CD4-positive, CD25-positive, alpha-beta regulatory T cell (primary cell): ENCODE measurements at places on chromosomes 12 and 14. TPM values are rescaled to one million over a fixed set of nuclear protein-coding genes. Genes with fewer than 3 reads are reported as not detected.

The IAPP gene
- total RNA-seq = not detected

The ZNF140 gene
- 12.7 TPM for total RNA-seq

The CLEC2A gene
- total RNA-seq = not detected

The CPNE6 gene
- not detected for total RNA-seq

The SLC4A8 gene
- total RNA-seq = 3.5 TPM

The KRT82 gene
- total RNA-seq = not detected

The RFX4 gene
- total RNA-seq = not detected

The ZDHHC22 gene
- total RNA-seq = not detected

The GPR84 gene
- not detected for total RNA-seq

- no peak for DNase-seq
These were observed 20.1 kb upstream of the PLEK2 start for GRCh38 chr14:67432050-67432564.

DNA sequence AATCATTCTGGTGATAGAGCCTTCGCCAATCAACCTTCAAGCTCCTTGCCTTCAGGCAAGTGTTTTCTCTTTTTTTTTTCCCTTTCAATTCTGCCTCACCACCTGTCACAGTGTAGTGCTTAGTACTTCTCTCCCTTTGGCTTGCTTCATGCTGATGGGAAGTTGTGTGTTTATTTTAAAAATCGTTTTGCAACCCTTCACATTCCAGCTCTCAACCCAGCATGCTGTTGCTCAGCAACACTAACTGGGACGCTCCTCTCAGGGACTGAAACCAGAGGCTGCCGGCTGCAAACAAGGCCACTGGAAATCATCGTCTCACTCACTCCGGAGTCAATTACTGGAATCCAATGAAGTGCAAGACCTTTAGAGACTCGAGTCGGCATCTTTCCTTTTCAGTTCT lies 342.7 kb downstream of the PRKD1 start:
- no peak for DNase-seq

- no peak for DNase-seq
These were observed 38.1 kb downstream of the DIO3 start for GRCh38 chr14:101599234-101599885.

DNA sequence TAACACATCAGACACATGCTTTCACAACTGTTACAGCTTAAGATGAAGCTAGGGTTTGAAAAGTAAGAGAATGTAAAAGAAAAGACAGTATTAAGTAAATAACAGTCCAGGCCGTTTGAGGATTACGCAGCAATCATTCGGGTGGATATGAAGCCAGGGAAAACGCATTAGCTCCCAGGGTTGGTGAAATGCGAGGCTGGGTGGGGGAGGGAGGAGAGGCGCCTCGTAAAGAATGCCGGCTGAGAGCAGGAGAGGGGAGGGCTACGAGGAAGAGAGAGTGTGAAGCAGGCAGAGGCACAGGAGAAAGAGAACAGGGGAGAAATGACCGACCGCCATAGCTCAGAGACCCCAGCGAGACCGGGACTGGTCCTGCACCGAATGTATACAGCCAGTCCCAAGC lies 73.0 kb downstream of the IQSEC3 start:
- DNase-seq = no peak

DNA sequence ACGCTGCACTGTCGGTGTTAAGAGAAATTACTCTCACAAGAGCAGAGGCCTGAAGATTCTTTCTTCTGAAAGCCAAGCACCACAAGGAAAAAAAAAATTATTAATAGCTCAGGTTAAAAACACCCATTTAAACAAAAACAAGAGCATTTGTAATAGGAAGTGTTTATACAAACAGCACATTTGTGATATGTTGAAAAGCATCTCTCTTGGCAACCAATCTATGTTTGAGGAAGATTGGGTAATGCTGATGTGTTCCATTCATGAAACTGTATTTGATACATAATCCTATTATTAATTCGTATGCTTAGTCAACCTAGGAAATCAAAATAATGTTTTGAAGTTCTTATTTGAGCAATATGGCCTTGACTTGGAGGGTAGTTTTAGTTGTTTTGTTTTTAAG lies 36.5 kb downstream of the SSPN start:
- no peak for DNase-seq

DNA sequence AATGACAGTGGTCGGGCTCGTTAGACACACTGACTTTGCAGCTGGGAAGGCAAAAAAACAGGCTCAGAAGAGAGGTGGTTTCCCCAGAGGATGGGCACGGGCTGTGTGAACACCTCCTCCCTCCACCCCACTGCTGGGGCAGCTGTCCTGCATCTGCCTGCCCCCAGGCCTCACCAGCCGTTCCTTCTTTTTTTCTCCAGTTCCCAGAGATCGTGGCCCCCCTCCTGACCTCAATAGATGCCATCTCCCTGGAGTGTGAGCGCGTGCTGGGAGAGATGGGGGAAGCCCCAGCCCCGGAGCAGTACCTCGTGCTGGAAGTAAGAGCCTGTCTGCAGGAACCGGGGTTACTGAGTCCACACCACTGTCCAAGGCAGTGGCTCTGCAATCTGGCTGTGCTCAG lies 17.4 kb downstream of the MVK start:
- no peak for DNase-seq

GRCh38 chr14:56422221-56422620 lies 157.4 kb upstream of the TMEM260 start:
- DNase-seq = no peak

- no peak for DNase-seq
These were observed 59.5 kb upstream of the GTF2A1 start for GRCh38 chr14:81280136-81280791.

GRCh38 chr12:9668161-9669018 lies 1.1 kb upstream of the CLEC2D start:
- DNase-seq = no peak

DNA sequence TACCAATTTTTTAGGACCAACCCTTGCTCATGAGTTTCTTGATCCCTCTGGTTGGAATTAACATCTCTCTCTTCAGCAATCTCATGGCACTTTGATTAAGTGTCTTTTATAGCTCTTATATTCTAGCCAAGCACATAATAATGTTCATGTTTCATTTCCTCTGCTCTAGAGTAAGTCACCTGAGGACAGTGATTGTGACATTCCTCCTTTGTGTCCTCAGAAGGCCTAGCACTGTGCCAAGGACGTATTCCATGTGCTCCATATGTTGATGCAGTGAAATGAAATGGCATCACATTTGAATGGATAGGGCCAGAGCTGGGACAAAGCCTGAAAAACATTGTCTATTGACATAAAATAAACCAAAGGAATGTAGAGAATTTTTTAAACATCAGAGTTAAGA lies 322.8 kb upstream of the PRICKLE1 start:
- DNase-seq = no peak

- DNase-seq = no peak
These were observed 133.7 kb downstream of the KLHL28 start for GRCh38 chr14:44828023-44828422.

DNA sequence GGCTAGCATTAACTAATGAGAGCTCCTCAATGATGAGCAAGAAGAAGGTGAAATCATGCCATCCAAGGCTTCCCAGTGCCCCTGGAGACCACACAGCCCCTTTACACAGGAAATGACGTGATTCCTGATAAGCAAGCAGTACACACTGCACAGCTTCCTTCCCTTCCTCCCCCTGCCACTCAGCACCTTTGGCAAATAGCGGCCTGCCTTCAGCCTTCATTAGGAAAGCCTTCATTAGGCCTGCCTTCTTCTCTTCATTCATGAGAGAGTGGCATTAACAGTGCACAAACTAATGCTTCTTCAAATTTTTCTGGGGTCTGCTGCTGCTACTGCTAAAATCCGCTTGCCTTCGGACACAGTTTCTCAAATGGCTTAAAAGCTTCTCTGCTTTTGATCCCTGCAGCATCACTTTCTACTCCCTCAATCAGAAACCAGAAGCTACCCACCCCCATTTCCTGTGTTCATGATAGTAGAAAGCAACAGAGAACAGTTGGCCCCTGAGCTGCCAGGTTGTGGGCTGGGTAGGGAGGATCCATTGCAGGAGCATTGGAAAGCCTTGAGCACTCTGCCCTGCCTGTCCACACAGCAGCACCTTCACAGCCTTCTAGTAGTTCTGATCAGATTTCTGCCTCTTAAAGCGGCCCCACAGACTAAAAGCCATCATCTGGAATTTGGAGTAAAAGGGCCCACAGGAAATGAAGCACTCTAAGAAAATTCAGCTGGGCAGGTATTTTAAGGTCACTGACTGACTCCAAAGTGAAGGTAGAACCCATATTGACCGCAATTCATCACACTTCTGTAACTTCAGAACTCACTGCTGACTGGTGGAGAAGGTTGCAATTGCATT lies 103.8 kb upstream of the ETV6 start:
- DNase-seq = peak; percentile 75

DNA sequence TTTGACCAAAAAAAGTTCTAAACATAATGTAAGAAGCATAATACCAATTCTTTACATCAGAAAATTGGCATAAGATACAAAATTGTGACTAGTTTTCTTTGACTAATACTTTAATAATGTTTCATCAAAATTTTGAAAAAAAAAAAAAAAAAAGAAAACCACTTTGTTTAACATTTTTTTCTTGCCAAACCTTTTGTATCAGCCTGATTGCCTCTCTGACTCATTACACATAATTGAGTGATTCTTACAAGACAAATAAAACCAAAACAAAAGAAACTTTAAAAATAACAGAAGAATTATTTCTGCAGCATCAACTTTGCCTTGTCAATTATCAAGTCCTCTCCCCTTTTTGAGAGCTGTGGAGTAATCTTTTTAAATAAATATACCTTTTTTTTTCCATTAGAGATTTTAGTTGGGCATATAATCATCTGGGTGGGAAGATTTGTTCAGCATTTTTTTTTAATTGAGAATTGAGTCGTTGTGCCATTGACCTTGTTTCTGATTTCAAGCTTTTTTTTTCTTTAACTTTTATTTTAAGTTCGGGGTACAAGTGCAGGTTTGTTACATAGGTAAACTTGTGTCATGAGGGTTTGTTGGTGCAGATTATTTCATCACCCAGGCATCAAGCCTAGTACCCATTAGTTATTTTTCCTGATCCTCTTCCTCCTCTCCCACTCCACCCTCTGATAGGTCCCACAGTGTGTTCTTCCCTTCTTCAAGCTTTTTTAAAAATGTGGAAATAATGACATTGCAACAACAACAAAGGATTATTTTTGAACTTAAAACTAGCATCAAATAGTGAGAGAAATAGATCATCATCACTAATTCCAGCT lies 45.8 kb upstream of the HMGA2 start:
- DNase-seq = no peak

DNA sequence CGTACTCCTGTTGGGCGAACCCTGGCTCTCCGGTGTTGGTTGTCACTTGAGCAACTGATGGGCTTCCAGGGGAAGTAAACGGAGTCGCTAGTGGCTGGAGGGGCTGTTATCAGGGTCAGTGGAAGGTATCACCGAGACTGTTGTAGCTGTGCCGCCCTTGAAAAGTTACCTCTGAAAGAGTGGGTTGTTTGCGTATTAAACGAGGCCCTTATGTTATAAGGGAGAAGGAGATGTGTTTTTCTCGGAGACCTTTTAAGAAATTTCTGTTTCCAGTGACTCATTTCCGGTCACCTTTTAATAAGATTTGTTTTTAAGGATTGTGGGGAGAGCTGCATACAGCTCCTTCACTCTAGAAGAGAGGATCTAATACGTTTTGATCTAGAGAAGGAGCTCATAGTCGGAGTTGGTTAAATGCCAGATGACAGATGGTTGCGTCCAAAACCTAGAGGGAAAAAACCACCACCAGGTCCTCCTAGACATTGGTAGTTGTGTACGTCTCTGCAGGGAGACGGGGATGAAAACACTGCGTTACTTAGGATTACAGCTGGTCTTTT lies 750 bp upstream of the DBX2 start:
- no peak for DNase-seq
